Bone marrow (tissue), 2 donors: ENCODE measurements at places on chromosomes 5 and 9.

- no peak for DNase-seq
Measured at GRCh38 chr9:133320421-133320881, 15.5 kb downstream of the SURF6 start.

DNA sequence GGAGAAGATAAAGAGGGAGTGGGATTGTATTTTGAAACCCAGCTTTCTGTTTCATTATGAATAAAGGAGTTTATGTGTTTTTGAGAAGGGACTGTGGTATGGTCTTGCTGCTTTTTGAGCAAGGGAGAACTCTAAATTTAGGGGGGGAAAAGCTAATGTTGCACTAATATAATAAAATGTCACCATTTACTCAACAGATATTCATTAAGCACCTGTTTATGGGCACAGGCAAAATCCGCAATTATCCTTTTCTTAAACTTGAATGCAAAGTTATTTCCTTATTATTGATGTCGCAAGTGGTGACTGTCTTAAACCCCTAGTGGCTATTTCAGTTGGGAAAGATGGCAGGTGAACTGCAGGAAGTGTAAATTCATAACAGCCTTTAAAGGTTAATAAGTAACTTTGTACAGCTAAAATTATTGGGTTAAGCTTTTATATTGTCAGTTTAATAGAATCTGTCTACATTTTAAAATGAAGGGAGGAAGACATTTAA is 1.5 kb downstream of the CDC42SE2 start:
- no peak for DNase-seq

- no peak for DNase-seq
Measured at GRCh38 chr9:78468231-78468630, 171.3 kb downstream of the PSAT1 start.

DNA sequence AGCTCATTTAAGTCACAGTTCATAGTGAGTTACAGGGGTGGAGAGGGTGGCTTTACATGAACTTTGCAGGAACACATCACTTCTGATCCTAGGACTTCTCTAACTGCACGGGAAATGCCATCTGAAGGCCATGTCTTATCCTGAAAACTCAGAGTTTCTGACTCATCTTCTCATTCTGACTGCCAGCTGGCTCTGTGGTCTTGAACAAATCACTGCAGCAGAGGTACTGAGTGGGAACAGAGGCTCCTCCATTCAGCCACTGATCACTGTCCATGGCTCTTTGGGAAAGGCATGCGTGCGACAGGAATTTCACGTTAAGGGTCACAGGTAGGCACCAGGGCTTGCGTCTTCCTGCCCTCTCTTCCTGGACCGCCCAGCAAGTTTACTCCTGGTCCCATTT is 114.6 kb upstream of the LRRTM2 start:
- DNase-seq = no peak

DNA sequence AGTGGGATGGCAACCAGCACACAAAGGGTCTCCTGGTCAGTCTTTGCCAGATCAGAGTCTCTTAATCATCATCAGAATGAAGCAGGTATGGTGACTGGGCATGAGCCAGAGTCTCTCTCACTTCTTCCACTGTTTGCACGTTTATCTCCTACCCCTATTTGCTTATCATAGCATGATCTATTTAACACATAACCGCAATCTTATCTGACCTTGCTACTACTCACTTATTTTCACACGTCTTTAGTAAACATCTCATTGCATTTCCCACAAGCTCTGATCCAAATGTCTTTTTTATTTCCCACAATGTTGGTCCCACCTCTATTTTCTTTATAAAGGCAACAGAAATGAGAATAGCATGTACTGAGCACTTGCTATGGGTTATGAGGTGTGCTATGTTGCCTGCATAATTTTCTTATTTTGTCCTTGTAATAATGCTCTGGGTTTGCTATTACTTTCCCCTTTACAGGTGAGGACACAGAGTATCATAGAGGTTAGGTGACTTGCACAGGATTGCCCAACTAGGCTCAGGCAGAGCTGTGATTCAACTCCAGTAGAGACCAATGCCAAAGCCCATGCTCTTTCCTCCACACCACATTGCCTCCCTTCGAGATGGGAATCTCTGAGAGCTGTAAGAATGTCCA is 39.7 kb upstream of the IL7R start:
- DNase-seq = no peak

DNA sequence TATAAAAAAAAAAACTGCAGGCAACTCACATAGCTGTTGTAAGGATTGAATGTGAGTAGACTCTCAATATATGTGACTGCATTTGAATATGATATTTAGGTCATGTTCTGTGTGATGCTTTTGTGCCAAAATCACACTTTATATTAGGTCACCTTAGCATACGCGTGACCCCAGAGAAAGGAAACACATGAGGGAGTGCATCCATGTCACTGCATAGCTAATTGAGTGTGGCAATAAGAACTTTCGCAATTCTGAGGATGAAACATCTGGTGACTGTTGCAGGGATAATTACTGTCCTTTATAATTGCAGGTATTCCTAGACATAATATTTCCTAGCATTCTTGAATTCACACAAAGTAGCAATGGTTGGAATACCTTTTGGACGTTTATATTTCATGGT is 459.5 kb upstream of the KLF4 start:
- DNase-seq = no peak

DNA sequence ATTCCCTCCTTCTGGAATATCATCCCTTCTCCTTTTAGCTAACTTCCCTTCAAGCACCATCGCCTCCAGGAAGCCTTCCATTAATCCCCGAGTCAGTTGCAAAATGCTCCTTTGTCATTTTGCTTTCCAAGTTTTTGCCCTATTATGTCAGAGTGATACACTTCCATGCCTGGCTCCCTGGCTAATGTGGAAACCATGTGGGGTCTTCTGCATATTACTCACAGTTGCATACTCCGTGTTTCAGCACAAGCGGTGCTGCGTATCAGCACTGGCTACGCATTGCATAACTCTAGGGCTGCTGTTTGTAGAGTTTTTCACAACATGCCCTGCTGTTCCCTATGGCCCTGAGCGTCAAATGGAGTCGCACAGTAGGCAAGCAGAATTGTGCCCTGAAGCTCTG is 1.9 kb downstream of the TEX53 start:
- no peak for DNase-seq

GRCh38 chr9:35658968-35659220 is 802 bp downstream of the CCDC107 start:
- no peak for DNase-seq

DNA sequence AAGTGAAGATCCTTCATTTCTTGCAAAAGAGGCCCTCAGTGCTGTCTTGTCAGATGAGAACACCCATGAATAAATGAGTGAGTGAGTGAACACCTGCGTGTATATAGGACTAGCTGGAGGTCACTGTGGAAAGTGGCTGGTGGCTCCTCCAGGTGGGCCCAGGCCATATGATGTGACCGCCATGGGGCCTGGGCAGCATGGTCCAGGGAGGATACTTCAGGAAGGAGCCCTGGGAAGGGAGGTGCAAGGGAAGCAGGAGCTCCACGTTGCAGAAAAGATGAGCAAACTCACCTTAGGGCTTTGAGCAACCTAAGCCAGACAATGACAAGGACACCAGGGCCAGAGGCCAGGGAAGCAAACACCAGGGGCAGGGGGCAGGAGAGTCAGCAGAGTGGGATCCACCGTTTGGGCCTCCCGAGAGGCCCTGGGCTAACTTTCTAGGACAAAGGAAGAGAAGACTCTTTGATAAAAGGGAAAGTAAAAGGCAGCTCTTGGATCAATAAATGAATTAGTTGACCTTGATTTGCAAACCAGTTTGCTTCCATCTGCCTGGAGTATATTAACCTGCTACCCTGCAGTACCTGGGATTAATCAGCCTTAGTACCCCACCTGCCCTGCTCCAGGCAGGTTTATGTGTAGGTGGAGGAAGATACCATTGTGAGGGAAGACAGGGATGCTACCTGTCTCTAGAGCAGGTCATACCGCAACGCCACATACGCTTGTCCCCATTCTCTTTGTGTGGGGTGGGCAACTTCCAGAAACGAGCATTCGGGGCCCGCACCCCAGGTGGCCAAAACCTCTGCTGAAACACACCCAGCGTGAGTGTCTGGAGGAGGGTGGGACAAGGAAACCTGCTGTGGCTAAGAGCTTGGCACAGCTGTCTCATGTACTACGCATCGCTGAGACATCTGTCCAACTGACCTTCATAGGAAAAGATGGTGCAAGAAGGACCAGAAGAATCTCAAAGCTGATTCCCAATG is 51.4 kb upstream of the OLFM1 start:
- DNase-seq = no peak

DNA sequence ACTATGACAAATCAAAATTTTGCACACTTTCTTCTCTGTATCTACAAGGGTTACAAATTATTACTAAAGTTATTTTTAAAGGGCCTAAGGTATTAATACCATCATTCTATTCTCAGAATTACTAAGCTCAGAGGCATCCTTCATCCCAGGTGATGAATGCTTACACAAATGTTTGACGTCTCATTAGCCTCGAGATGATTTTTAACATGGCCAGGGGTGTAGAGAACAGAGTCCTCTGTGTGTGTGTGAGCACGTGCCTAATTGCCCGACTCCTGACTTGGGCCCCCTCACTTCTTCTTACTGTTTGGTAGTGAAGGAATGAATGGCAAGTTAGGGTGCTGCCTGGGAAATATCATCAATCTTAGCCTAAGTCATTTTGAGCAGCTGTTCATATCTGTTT is 221.1 kb downstream of the ENC1 start:
- DNase-seq = no peak

- no peak for DNase-seq
Measured at GRCh38 chr5:129078660-129079059, 15.9 kb upstream of the ISOC1 start.

DNA sequence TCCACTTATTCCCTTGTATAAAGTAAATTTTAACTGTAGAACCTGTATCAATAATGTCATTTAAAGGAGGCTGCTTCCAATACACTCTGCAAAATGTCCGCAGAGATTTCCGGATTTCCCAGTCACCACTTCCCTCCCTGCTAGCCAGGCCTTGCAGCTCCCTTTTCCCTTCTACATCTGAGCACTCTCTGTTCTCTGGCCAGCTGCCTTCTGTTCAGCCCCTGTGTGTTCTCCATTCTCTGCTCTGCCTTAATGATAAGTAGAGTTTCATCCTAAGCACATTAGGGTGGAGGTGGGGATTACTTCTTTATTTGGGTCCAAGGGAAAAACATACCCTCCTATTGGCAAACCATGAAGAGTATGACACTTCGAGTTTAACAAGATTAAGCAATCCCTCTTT is 719.6 kb upstream of the WWC1 start:
- DNase-seq = no peak

GRCh38 chr9:105389796-105390195 is 58.0 kb upstream of the FSD1L start:
- no peak for DNase-seq

- no peak for DNase-seq
Measured at GRCh38 chr9:103904242-103904641, 189.9 kb upstream of the SMC2 start.

DNA sequence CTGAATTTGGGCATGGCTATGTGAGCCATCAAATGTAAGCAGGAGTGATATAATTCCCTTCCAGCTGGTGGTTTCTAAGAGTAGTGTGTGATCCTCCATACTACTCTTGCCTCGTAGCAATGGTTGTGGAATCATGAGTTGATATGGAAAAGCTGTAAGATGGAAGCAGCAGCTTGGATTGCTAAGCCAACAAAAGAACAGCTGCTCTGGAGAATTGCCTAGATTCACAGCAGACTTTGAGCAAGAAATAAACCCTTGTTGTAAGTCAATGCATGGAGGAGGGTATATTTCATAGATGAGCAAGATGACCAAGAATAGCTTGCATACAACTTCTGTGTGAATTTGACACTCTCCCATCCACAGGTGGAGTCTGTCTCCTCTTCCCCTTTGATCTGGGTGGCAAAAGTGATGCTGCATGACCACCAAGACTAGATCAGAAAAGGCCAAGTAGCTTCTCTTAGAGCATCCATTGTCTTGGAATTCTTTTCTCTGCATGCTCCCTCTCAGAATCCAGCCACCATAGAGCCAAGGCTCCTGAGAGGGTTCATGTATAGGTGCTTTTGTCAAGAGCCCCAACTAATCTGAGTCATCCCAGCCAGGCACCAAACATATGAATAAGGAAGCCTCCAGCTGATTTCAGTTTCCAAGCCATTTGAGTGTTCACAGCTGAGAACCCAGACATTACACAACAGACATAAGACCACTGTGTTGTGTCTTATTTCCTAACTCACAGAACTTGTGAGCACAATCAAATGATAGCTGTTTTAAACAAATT is 79.0 kb downstream of the PRLR start:
- DNase-seq = no peak

GRCh38 chr9:88738709-88739108 is 203.7 kb downstream of the NXNL2 start:
- no peak for DNase-seq

- no peak for DNase-seq
Measured at GRCh38 chr9:133786371-133786753, 48.2 kb upstream of the SARDH start.

- no peak for DNase-seq
Measured at GRCh38 chr5:168802337-168802736, 223.2 kb upstream of the PANK3 start.

GRCh38 chr9:130255631-130256134 is 9.9 kb upstream of the HMCN2 start:
- DNase-seq = no peak

DNA sequence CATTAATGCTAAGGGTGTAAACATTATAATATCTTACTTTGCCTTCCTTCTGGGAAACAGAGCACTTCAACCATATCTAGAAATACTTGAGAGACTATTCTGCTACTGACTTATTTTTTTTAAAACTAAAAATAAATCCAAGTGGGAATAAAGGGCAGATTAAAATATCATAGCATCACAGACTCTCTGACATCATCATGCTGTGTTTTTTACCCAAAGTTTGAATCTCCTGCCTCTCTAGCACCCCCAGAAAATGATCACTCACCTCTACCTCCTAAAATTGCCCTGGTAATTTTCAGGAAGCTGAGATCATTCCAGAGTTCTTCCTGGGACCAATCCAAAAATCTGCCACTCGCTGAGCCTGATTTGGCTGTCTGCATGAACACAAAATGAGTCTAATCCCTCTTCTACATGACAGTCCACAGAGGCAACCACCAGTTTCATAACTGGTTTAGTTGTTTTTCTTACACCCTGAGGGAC is 813.8 kb upstream of the DMAC1 start:
- no peak for DNase-seq

- no peak for DNase-seq
Measured at GRCh38 chr5:109989994-109990722, 300.4 kb downstream of the MAN2A1 start.

GRCh38 chr9:68631811-68632210 is 73.2 kb upstream of the PIP5K1B start:
- DNase-seq = no peak

- no peak for DNase-seq
Measured at GRCh38 chr5:4080370-4080769, 484.7 kb downstream of the IRX1 start.

- DNase-seq = no peak
Measured at GRCh38 chr5:38921174-38921573, 75.4 kb downstream of the OSMR start.

DNA sequence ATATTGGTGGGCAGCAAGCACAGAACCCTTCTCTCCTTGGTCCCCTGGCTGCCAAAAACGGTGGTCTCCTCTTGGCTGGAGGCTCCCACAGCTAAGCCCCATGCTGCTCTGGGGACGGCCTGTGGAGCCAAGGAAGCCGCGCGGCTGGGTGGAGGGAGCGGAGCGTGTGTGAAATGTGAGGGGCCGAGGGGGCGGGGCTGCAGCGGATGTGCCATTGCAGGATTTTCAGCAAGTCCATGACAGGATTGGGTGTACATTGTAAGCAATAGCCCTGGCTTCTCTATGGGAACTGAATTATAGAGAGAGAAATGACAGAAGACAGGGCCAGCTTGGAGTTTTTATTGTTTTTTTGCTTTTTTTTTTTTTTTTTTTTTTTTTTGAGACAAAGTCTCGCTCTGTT is 336.5 kb downstream of the DIRAS2 start:
- DNase-seq = no peak

- DNase-seq = no peak
Measured at GRCh38 chr5:68232277-68232676, 16.7 kb downstream of the PIK3R1 start.
